ENCODE measurements at places on chromosomes 2 and 18. TPM values are rescaled to one million over a fixed set of nuclear protein-coding genes. Genes with fewer than 3 reads are reported as not detected.

DNA sequence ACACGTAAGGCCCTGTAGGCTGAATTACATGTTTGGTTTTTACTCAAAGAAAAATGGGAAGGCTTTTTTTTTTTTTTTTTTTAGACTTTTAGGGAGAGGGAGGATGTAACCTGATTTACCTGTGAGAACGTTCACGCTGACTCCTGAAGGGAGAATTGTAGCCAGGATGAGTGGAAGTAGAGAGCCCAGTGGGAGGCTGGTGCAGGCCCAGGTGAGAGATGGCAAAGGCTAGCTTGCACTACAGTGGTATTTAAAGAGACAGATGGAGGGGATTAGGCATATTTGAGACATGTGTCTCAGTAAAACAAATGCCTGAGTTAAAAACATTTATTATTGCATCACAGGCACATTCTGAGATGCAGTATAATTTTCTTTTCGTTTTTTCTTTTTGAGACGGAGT lies 107.9 kb downstream of the CCDC85A start:
- no peak overlapping the region for H3K4me3 ChIP-seq
- no peaks in the 10 kb centered on the region for H3K4me1 ChIP-seq
- no peaks in the 10 kb centered on the region for H3K36me3 ChIP-seq
- H3K27me3 ChIP-seq: peaks cover 4% of the 10 kb centered on the region
- DNase-seq: no peak
- H3K27ac ChIP-seq: no peak overlapping the region

The ZSWIM2 gene
- total RNA-seq: not detected

DNA sequence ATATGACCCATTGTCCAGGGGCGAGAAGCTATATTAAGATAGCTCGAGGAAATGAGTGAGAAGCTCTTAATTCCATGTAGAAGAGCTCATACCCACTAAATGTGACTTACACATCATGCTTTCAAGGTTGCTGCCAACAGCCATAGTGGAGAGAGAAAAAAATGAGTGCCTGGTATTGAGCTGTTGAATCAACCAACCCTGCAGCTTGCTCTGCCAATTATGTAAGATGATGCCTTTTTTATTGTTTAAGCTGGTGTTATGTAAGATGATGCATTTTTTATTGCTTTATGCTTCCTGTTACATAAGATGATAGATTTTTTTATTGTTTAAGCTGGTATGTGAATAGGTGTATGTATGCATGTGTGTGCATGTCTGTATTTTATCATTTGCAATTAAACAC lies 228.2 kb downstream of the CCDC178 start:
- no peaks in the 10 kb centered on the region for H3K36me3 ChIP-seq
- no peak for DNase-seq
- no peak overlapping the region for H3K4me3 ChIP-seq
- no peaks in the 10 kb centered on the region for H3K4me1 ChIP-seq

DNA sequence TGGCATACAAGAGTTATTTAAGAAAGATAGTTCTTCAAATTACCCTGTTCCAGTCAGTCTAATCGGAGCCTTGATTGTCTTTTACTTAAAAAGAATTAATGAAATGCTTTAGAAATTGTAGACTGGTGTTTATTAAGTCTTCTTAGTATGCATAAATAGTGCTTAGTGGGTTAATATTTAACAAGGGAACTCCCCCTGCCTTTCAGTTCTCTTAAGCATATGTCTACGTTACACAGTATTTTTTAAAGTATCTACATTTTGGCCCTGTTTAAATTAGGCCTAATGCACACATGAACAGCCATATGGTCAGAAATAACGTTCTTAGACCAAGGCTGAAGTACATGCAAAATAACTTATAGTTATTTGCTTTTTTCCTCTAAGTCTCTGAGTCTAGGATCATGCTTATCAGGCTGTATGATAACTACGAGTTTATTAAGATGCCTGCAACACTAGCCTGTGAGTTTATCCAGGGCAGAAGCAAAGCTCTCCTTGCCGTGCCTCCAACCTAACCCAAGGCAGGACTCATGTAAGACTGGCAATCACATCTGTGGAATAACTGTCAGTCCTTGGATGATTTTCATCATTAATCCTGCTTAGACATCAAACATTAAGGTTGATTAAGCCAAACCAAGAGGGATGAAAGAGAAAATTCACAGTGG lies 6.7 kb downstream of the BCL2 start:
- peaks cover 68% of the 10 kb centered on the region for H3K4me1 ChIP-seq
- peak overlapping the region; percentile 73 for H3K27ac ChIP-seq
- no peaks in the 10 kb centered on the region for H3K27me3 ChIP-seq

The MARCHF4 gene
- not detected for total RNA-seq

DNA sequence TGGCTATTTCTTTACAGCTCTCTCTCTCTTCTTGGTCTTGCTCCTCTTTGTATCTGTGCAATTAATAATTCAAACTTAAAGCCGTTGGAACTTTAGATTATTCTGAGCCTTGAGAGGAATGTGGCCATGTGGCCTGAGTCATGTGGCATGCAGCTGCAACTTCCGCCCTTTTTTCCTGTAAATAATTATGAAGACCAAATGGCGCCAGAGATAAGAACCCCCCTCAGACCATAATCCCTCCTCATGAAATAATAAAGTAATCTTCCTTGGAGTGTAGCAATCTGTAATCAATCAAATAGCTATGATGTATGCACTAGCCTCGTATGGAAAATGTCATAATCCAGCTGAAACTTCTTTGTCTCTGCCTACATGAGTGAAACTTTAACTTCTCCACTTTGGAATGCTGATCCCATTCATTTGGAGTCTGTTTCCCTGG lies 13.5 kb upstream of the TWSG1 start:
- no peak for DNase-seq
- peaks cover 4% of the 10 kb centered on the region for H3K36me3 ChIP-seq
- no peak overlapping the region for H3K4me3 ChIP-seq
- H3K27me3 ChIP-seq: no peaks in the 10 kb centered on the region

GRCh38 chr2:216083464-216084281 lies 2.0 kb downstream of the TMEM169 start:
- peak overlapping the region; percentile 62 for H3K27ac ChIP-seq
- peaks cover 2% of the 10 kb centered on the region for H3K36me3 ChIP-seq
- H3K4me1 ChIP-seq: peaks cover 39% of the 10 kb centered on the region
- no peak for DNase-seq
- H3K27me3 ChIP-seq: no peaks in the 10 kb centered on the region
